Activated CD4-positive, alpha-beta T cell treated with anti-CD3 and anti-CD28 coated beads, Interleukin-2, amount 50 U/mL, for 1 hour (primary cell): ENCODE measurements at places on chromosomes 12 and 14.

DNA sequence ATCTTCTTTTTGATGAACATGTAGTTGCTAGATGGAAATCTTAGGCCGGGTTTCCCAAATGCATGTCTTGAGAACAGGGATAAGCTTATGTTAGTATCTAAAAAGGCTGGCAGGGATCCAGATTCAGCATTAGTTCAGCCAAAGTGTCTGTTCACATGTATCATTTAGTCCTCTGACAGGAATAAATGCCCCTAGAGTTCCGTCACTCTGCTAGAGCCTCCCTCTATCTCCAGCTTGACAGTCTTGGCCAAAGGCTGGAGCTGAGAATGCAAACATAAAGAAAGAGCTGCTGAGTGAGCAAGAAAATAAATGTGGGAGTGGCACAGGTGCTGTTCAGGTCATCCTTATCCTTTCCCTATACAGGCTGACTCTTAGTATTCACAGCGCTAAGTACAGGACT is 13.8 kb upstream of the NELL2 start:
- no peak for DNase-seq

GRCh38 chr14:79465651-79466050 is 745.7 kb downstream of the DIO2 start:
- no peak for DNase-seq

DNA sequence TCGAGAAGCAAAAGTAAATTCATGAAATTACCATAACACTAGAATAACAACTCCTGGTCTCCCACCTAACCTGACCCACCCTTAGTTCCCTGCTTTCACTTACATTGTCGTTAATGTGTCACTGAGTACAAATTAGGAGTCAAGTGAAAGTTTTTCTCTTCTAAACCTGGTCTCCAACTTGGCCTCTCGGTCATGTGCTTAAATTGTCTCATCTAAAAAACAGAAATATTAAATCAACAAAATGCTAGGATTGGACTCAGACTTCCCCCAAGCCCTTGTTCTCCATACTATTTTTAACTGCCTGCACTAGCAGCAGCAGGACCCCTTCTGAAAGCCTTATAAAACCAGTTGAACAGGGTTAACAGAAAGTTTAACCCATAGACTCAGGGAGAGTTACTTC is 1.8 kb upstream of the BTG1 start:
- DNase-seq = no peak

DNA sequence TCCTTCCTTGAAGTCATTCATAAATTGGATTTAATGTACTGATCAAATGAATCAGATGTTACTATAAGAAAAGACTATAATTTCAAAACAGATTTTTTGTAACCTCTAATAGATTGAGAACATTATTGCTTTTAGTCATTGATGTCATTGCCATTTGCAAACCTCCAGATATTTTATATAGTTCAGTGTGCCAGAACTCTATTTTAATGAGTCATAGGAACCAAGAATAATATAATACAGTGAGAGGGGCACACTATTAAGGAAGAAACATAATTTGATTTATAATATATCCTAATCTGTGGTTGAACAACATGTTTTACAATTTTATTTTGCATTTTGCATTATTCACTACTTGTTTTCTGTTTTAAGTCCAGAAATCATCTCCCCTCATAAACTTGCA is 78.0 kb downstream of the LRRC9 start:
- DNase-seq = no peak

DNA sequence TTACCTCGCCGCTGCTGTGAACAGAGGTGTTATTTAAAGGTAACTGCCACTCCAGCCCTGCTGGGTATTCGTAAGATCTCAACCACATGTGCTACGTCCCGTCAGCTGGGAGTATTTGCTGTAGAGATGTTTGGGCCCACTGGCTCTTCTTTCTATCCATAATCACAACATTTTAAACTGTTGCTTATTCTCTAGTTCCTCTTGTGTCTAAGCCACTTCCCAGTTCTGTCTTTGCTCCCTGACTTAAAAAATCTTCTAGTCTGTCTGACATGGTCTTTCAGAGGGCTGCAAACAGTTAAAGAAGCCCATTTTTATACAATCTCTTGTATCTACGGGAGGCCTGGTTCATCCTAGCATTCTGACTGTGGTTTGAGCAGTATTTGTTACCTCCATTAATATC is 33.2 kb upstream of the HELB start:
- no peak for DNase-seq

- no peak for DNase-seq
These were observed 26.2 kb upstream of the LRRK2 start for GRCh38 chr12:40198601-40199000.

DNA sequence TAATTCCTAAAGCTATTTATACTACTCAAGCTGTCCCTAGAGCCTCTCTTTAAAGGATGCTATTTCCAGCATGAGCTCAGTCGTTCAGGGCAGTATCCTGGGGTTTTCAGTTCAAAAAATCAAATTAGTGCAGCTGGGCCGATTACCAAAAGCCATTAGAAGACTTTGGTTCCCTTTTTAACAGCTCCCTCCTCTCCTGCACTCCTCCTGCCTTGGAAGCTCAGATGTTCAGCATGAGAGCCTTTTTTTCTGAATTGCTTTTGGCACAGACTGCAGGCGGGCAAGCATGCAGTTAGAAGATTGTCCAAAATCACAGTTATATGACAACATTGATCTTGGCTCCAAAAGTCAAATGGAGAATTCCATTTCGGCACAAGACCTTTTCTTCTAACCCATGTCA is 179.6 kb downstream of the SLC35F4 start:
- DNase-seq = no peak

GRCh38 chr12:131076791-131077747 is 123.4 kb downstream of the ADGRD1 start:
- DNase-seq = no peak

- DNase-seq = no peak
These were observed 70.3 kb upstream of the PYGL start for GRCh38 chr14:51014625-51015024.

GRCh38 chr12:118334241-118334640 is 38.5 kb downstream of the TAOK3 start:
- no peak for DNase-seq

GRCh38 chr12:46470036-46470627 is 97.6 kb upstream of the SLC38A2 start:
- no peak for DNase-seq

- no peak for DNase-seq
These were observed 43.2 kb downstream of the TBK1 start for GRCh38 chr12:64494998-64495729.
